Muscle of arm (tissue), 14 donors: ENCODE measurements at places on chromosomes 16 and 17.

DNA sequence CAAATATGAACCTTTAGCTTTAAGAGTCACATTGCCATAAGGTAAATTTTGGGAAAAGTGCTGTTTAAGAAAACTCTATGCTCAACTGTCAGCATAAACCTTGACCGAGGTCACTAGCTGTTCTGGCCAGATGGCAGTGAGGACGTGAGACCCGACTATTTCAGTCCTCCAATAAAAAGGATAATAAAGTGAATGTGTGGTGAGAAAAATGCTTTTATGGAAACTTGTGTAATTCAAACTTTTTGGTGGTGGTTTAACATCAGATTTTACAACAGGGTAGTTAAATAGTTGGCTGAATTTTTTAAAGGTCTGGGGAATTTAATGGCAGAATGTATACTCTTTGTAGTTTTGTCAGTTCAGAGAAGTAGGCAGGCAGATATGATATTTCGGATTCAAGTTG, 391.1 kb downstream of the PMP22 start:
- no peak for DNase-seq

DNA sequence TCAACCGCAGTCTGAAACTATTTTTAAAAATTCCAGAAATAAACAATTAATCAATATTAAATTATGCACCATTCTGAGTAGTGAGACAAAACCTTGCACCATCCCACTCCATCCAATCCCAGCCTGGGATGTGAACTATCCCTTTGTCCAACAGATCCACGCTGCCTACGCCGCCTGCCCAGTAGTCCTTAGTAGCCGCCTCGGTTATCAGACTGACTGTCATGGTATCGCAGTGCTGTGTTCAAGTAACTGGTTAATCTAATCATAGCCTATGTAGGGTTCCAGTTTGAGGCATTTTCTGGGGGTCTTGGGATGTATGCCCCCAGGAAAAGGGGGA, 437.7 kb downstream of the HS3ST3B1 start:
- no peak for DNase-seq

DNA sequence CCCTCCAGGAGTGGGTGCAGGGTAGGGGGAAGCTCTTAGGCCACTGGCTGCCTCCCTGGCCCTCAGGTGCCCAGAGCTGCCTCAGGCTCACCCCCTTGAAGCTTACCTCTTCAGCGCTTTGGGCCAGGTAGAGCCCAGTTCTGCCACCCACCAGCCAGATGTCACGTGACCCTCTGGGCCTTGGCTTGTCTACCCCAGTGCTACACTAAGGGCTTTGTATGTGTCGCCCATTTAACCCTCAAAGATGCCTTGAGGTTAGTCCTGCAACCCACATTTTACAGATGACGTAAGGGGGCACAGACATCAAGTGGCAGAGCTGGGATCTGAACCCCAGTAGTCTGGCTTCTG, 3.4 kb downstream of the HAS3 start:
- no peak for DNase-seq

GRCh38 chr17:83116311-83116771, 36.9 kb downstream of the METRNL start:
- DNase-seq = no peak

- no peak for DNase-seq
Measured at GRCh38 chr17:38454532-38454931, 26.3 kb downstream of the ARHGAP23 start.

GRCh38 chr17:58870747-58871146, 115.1 kb downstream of the PPM1E start:
- DNase-seq = no peak

DNA sequence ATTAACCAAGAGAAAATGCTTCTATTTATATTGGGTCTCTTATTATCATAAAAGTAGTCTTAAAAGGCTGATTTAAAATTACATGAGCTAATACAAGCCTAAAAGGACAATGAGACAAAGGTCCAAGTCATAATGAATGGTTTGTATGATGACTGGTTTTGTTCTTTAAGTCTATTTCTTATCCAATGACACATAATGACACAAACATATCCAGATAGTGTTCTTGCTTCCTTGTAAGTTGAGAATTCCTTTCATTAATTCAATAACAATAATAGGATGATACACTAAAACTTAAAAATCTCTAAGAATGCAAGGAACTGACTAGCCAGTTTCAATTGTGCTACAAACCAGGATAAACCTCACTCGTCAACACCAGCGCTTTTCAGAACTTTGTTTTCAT, 244.1 kb downstream of the CEP112 start:
- no peak for DNase-seq

GRCh38 chr16:55301385-55302008, 22.5 kb upstream of the IRX6 start:
- no peak for DNase-seq

GRCh38 chr17:19332371-19333131, 30.0 kb downstream of the B9D1 start:
- DNase-seq = no peak

- DNase-seq = peak; percentile 80
Measured at GRCh38 chr17:69898601-69899000, 176.4 kb upstream of the KCNJ16 start.

GRCh38 chr16:15459791-15460190, 25.4 kb downstream of the BMERB1 start:
- no peak for DNase-seq

DNA sequence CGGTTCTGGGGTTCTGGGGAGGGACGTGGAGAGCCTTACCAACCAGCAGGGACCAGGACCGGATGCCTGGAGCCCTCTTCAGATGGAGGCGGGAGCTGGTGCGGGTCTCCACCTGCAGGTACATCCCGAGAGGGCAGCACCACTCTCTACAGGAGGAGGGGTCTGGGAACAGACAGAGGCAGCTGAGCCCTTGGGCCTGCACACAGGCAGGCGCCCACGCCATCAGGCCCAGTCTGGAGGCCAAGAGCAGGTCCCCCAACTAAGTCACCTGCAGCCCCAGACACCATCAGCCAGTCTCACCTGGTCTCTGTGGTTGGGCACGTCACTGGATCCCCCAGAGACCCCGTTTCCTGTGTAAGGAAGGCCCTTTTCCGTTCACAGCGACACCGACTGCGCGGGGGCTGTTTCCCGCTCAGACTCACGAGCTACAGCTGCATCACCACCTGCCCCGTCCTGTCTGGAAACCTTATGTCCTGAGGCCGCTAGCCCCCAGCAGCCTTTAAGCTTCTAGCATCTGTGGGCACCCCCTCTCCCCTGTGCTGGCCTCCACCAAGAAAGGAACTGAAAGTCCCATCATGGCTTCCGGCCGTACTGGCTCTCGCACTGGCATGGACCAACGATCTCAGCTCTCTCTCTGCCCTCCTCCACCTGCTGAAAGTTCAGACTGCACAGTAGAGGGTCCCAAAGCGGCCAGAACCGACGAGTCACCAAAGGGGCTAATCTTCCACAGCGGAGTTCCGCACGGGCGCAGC, 1.2 kb downstream of the CYBC1 start:
- no peak for DNase-seq

- DNase-seq = no peak
Measured at GRCh38 chr16:86509759-86510464, 415 bp upstream of the FOXF1 start.
